HS-27A (cell line): ENCODE measurements at places on chromosomes 4 and X.

DNA sequence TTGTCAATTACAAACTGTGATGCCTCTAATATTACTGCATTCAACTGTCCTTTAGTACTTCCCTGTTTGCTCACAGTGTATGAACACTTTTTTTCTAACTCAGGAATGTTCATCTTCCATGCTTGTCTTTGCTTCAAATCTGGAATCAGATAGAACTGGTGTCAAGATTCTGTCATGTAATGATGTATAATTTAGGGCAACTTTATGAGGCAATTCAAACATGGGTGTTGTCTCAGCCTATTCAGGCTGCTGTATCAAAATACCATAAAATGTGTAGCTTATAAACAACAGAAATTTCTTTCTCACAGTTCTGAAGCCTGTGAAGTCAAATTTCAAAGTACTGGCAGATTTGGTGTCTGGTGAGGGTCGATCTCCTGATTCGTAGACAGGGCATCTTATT lies 1012.9 kb downstream of the RAB28 start:
- no peak for DNase-seq

DNA sequence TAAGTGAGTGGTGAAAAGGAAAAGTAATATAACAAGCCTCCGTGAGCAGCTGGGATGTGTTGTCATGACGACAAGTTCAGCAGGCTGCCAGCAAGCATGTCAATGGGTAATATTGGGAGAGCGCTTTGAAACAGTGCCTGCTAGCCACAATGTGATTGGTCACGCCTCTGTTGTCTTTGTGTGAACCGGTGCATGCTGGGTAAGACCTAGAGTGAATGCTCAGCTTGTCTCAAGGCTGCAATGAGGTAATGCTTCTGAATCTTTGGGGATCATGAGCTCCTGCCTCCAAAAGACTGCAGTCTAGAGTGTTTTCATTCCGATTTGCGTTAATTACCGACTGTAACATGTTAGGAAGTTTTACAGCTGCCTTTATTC lies 54.9 kb downstream of the STOX2 start:
- DNase-seq, result no peak

DNA sequence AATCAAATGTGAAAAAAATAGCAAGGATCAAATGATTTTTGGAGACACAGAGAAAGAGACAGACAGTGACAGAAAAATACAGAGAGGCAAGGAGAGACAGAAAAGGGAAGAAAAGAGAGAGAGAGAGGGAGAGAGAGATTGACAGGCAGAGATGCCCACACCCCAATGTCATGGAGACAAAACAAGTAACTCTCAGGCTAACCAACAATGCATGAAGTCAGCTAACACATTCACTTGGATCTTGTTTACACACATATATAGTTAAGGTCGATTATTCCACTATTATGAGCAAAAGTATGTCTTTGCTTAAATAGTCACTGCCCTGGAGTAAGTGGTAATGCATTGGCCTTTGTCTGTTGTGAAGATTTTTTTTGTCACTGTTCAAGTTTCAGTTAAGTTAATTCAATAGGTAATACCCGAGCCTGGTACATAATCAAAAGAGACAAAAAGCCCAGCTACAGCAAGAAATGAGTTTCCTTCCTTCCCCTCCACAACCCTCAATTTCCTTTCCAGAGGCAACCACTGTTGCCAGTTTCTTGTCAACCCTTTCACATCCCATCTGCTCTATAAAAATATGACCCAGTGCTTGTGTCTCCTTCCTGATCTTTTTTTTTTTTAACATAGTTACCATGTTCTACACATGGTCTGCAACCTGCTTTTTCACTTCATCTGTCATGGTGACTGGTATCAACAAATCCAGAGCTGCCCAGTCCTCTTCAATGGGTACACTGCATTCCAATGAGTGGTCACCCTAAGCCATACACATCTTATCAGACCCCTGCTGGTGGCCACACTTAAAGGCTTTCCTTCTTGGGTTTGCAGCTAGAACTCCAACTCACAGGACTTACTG lies 52.1 kb downstream of the PROM1 start:
- DNase-seq, result no peak

DNA sequence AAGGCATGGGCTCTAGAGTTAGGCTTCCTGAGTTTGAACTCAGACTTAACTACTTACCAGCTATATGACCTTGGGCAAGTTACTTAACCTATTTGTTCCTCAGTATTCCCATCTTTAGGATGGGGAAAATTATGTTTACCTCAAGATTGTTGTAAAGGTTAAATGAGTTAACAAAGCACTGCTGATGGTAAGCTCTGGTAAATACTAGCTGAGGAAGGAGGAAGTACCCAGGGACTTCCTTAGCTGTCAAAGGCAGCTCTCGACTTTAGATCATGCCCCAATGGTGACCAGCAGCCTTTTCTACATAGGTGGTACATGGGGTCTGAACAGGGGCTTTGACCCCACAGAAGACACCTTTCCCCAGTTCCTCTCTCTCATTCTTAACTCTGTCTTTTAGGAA lies 20.1 kb downstream of the ATP7A start:
- DNase-seq, result no peak

DNA sequence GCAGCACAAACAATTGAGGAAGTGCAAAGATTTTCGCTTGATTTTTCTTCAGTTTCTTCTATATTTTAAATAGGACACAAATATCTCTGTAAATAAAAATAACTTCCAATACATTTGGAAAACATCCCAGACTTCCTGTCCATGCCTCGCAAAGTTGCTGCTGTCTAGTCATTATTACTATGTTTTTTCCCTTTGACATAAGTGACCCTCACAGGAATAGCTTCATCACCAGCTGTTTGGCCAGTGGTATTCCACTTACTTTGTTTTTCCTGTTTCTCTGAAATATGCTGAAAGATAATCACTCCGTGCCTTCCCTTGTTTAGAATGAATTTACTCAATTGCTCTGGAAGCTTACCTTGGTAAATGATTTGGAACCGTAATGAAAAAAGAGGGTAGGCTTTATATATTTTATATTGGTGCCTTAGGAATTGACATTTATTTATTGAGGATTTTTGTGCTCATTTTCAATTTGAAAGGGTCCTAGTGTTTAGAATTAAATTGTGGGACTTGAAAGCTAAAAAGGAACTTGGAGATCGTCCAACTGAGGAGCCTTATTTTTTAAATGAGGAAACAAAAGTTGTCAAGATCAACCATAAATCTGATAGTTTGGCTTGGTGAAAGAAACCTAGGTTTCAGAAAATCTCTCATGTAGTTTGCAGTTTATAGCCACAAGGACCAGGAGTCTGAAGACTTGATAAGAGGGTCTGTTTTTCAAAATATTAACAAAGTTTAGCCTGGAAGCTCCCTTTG lies 65.6 kb downstream of the CDKL5 start:
- DNase-seq, result no peak

DNA sequence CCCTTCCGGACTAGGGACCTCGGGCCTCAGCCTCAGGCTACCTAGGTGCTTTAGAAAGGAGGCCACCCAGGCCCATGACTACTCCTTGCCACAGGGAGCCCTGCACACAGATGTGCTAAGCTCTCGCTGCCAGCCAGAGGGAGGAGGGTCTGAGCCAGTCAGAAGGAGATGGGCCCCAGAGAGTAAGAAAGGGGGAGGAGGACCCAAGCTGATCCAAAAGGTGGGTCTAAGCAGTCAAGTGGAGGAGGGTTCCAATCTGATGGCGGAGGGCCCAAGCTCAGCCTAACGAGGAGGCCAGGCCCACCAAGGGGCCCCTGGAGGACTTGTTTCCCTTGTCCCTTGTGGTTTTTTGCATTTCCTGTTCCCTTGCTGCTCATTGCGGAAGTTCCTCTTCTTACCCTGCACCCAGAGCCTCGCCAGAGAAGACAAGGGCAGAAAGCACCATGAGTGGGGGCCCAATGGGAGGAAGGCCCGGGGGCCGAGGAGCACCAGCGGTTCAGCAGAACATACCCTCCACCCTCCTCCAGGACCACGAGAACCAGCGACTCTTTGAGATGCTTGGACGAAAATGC lies at the start of gene WAS:
WAS (plus strand) TSS at position 389 of the 572 bp plus-strand sequence; CDS start at position 444, 55 bp downstream.
- no peak for DNase-seq

DNA sequence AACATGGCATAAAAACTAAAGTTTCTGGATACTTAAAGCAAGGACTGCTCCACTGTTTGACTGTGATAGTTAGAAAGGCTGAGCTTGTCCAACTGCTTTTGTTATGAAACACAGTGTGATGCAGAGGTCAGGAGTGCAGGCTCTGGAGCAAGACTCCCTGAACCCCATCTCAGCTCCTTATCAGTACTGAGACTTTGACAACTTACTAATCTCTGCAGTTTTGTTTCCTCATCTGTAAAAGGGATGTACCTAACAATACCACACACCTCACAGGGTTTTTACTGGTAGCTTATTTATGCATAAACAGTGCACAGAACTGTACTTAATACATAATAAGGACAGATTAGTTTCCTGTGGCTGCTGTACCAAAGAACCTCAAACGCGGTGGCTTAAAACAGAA lies 804.3 kb downstream of the FSTL5 start:
- DNase-seq, result no peak
